Uterus (tissue), 4 donors: ENCODE measurements at places on chromosomes 2 and 18.

GRCh38 chr18:55968550-55968949 is 380.6 kb upstream of the TCF4 start:
- no peak for DNase-seq

DNA sequence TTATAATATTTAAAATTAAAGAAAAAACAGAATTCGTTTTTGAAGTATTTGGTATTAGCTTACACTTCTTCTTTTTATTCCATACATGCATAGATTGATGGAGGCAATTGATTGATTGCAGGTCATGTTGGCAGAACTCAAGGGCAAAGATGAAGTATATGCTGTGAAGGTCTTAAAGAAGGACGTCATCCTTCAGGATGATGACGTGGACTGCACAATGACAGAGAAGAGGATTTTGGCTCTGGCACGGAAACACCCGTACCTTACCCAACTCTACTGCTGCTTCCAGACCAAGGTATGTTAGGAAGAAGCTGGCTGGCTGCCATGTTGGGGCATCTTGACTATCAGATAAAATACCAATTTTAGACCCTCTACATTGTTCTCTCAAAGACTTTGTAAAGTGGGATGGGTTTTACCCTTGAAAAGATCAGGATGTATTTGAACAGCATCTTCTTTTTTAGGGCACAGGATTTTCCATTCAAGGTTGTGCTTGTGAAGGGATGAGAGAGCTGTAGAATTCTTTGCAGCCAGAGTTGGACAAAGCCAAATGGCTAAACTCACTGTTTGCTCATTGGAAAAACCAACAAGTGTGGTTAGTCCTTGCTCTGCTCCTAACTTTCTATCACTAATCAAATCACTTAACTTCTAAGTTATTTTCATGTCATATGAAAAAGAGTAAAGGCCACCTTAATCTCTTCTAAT is 286.8 kb upstream of the EPAS1 start:
- no peak for DNase-seq

DNA sequence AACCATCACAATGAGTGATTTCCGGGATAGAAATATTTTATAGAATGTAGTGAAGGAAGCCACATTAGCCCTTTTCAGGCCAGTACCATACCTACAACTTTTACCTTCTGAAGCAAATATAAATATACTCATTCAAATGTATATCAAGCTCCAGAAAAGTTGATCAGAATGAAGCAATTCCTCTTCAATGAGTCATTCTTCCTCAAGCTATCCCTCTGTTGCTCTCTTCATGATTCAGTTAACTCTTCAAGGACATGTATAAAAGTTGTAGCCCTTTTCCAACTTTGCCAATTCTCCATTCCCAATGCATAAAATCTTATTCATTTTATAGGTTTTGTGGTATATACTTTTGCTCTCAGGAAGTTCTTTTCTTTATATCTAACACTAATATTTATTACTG is 242.1 kb upstream of the RGPD4 start:
- DNase-seq: no peak

- DNase-seq: no peak
These were observed 31.4 kb downstream of the GAREM1 start for GRCh38 chr18:32439241-32439640.

DNA sequence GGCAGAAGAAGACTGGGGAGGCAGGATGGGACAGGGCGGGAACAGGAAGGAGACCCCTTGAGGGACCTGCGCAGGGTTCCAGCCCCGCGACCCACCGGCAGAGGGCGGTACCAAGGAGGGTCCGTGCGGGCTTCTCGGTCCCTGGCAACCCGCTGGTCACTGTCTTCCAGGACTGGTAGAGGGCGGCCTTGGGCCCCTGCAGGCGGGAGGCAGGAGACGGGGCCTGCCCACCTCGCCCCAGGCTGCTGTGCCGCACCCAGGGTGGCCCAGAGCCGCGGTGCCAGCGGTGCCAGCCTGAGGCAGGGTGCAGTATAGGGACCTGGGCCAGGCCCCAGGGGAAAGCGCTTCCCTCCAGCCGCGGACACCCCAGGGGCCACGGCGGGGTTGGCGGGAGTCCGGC is 34.5 kb downstream of the NEURL3 start:
- DNase-seq: no peak

GRCh38 chr2:54579682-54580620 is 123.8 kb downstream of the SPTBN1 start:
- DNase-seq: no peak
